Activated naive CD4-positive, alpha-beta T cell treated with anti-CD3 and anti-CD28 coated beads for 36 hours (primary cell): ENCODE measurements at places on chromosomes 7 and 10. TPM values are rescaled to one million over a fixed set of nuclear protein-coding genes. Genes with fewer than 3 reads are reported as not detected.
A peak's percentile ranks its signal among the peaks of the same experiment; 100 is the strongest.

CDK13 gene
- total RNA-seq, result 28.1 TPM

MMP21 gene
- not detected for total RNA-seq

ERVW-1 gene
- not detected for total RNA-seq

CTAGE4 gene
- 2.2 TPM for total RNA-seq

DNA sequence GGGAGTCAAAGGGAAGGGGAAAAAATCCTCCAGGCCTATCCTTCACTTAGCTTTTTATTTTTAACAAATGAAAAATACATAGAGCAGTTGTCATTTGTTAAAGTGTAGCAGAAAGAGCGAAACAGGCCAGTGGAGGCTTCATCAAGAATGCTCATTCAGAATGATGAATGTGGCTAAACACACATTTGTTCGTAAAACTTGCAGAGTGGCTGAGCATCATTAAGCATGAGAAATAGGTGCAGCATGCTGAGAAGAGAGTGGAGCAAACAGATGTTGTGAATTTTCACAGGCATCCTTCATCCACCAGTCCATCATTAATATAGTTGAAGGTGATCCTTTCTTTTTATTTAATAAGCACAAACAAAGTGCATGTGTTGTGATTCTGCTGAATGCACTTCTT, 407.6 kb downstream of the LRMDA start:
- H3K27ac ChIP-seq, result no peak overlapping the region
- no peak for DNase-seq
- no peaks in the 10 kb centered on the region for H3K4me1 ChIP-seq
- peaks cover 7% of the 10 kb centered on the region for H3K27me3 ChIP-seq
- H3K36me3 ChIP-seq, result no peaks in the 10 kb centered on the region

- peaks cover 54% of the 10 kb centered on the region for H3K4me1 ChIP-seq
- H3K36me3 ChIP-seq, result peaks cover 82% of the 10 kb centered on the region
- no peak for DNase-seq
- peak overlapping the region; percentile 28 for H3K27ac ChIP-seq
- H3K4me3 ChIP-seq, result no peak overlapping the region
- H3K27me3 ChIP-seq, result no peaks in the 10 kb centered on the region
Measured at GRCh38 chr10:62010366-62010765, 108.9 kb downstream of the ARID5B start.

DNA sequence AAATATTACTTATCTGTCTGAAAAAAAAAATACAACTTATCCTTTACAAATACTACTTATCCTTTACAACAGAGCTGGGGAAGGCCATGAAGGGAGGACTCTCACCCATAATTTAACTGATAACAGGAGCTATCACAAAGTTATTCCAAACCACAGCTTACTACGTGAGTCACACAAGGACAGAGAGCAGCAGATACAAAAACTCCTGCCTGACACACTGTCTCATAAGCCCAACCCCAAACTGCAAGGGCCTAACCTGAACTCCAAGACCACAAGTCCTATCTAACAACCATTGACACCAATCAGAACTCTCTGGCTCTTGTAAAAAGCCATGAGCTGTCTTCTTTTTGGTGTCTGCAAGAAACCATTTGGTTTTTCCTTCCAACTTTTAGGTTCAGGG, 28.5 kb upstream of the CXCL12 start:
- DNase-seq, result no peak
- no peaks in the 10 kb centered on the region for H3K4me1 ChIP-seq
- H3K27ac ChIP-seq, result no peak overlapping the region
- peaks cover 23% of the 10 kb centered on the region for H3K27me3 ChIP-seq
- no peaks in the 10 kb centered on the region for H3K36me3 ChIP-seq

DNA sequence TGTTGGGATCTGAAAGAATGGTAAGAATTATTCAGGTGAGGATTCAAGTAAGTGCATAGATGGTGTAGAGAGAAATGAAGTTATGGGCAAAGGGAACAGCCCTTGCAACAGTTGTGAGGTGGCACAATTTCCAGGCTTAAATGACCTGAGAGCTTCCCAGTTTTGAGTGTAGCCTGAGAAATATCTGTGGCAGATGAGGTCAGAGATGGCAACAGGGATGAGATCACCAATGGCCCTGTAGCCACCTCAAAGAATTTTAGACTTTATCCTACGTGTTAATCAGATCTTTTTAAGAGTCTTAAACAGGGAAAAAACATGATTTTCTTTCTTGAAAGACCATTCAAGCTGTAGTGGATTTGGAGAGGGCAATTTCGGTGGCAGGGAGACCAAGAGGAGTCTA, 1.9 kb upstream of the NRF1 start:
- H3K27ac ChIP-seq, result peak overlapping the region; percentile 98
- no peaks in the 10 kb centered on the region for H3K27me3 ChIP-seq
- H3K4me3 ChIP-seq, result peak overlapping the region; percentile 97

DNA sequence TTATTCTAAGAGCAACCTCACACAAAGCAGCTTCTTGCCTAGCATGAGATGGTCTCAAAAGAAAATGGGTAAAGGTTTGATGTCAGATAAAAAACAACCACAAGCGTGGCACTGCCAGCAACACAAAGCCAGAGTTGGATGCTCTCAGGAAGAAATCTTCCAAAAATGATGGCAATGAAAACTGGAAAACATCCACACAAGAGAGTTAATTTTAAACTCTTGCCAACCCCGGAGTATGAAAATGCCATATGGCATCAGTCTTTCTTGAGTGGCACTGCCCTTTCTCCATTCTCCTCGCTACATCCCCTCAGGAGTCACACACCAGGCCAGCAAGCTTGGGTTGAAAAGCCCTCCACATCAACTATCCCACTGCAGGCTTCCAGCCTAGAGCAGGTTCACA, 41.0 kb downstream of the CADPS2 start:
- no peak overlapping the region for H3K4me3 ChIP-seq
- no peak overlapping the region for H3K27ac ChIP-seq

DNA sequence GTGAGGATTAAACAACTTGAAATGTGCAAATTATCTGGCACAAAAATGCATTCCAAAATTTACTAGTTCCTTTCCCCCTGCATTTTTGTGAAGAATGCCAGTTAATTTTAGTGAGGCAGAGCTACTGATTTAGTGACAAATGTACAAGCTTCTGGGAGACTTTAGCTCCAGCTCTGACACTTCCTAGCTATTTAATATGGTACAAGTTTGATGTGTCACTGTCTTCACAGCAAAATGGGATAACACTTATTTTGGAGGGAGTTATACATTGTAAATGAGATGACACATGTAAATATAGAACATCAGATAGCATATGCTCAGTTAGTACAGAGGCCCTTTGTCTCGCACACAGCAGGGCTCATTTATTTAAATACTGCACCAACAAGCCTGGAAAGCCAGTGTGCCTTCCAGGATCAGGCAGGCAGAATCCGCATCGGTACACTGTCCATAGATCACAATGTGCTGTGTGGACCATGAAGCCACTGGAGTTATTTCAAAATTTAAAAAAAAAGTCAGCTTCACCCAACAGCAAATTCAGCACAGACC, 48.7 kb downstream of the ELMO1 start:
- no peak overlapping the region for H3K27ac ChIP-seq
- DNase-seq, result no peak
- no peaks in the 10 kb centered on the region for H3K27me3 ChIP-seq
- H3K4me1 ChIP-seq, result peaks cover 65% of the 10 kb centered on the region

GRCh38 chr7:28070297-28071055, 110.1 kb downstream of the JAZF1 start:
- no peaks in the 10 kb centered on the region for H3K36me3 ChIP-seq
- H3K4me3 ChIP-seq, result no peak overlapping the region
- no peak for DNase-seq
- no peaks in the 10 kb centered on the region for H3K27me3 ChIP-seq
- no peaks in the 10 kb centered on the region for H3K4me1 ChIP-seq

GRCh38 chr10:6507311-6507710, 72.8 kb downstream of the PRKCQ start:
- H3K27ac ChIP-seq, result peak overlapping the region; percentile 90
- peaks cover 73% of the 10 kb centered on the region for H3K4me1 ChIP-seq
- H3K27me3 ChIP-seq, result no peaks in the 10 kb centered on the region
- H3K4me3 ChIP-seq, result peak overlapping the region; percentile 7

GRCh38 chr10:85317827-85318226, 989.4 kb downstream of the CCSER2 start:
- no peak overlapping the region for H3K27ac ChIP-seq
- no peak overlapping the region for H3K4me3 ChIP-seq
- no peaks in the 10 kb centered on the region for H3K36me3 ChIP-seq
- peaks cover 3% of the 10 kb centered on the region for H3K27me3 ChIP-seq

DNA sequence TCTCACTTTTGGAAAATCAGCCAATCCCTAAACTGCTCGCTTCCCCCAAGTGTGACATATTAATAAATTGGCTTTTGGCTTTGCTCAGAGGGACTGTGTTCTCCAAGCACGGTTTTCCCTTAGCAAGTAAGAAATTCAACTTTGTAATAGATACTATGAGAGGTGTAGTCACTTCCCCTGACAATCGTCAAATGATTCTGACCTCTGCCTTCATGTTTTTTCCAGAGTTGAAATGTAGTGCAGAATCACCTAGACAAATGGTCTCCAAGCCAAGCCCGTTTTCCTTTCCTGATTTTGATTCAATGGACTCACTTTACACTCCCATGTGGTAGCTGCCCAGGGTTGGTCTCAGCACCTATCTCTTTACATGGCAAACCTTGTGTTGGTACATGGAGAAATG, 99.1 kb downstream of the ARL4A start:
- H3K4me1 ChIP-seq, result no peaks in the 10 kb centered on the region
- no peaks in the 10 kb centered on the region for H3K36me3 ChIP-seq
- no peak overlapping the region for H3K27ac ChIP-seq
- H3K27me3 ChIP-seq, result no peaks in the 10 kb centered on the region
- no peak for DNase-seq

DNA sequence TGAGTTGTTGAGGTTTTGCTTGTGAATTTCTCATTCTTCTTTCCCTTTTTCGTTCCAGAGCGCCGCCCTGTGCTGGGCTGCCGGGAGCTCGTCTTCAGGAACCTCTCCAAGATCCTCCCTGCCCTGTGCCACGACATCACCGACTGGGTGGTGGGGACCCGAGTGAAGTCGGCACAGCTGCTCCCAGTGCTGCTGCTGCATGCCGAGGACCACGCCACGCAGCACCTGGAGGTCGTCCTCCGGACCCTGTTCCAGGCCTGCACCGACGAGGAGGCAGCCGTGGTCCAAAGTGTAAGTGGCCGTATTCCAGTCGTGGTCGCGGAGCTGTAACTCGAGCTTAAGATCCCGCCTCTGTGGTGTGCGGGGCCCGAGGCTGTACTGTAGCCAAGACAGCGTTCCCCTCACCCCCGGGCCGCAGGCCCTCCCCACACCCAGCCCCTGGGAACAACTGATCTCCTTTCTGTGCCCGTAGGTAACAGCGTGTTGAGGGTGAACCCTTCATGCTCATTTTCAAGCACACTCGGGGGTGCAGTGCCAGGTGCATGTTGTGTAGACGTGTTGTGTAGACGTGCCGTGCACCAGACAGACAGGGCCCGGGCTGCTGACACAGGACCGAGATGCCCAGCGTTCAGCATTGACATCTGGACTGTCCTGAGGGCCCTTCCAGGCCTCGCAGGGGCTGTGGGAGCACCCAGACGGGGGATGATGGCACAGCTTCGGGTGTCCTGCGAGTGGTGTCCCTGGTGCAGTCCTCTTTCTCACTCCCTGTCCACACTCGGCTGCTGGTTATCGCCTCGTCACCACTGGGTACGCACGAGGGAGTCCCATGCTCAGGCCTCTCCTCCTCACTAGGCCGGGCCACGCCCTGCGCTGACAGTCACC, 27.7 kb upstream of the PRKAR1B start:
- H3K36me3 ChIP-seq, result peaks cover 40% of the 10 kb centered on the region
- H3K4me1 ChIP-seq, result no peaks in the 10 kb centered on the region
- no peak overlapping the region for H3K27ac ChIP-seq
- DNase-seq, result no peak

- H3K4me3 ChIP-seq, result no peak overlapping the region
- H3K27ac ChIP-seq, result no peak overlapping the region
- no peaks in the 10 kb centered on the region for H3K4me1 ChIP-seq
- no peaks in the 10 kb centered on the region for H3K36me3 ChIP-seq
- H3K27me3 ChIP-seq, result peaks cover 15% of the 10 kb centered on the region
Measured at GRCh38 chr7:41769162-41769561, 66.3 kb upstream of the INHBA start.

DNA sequence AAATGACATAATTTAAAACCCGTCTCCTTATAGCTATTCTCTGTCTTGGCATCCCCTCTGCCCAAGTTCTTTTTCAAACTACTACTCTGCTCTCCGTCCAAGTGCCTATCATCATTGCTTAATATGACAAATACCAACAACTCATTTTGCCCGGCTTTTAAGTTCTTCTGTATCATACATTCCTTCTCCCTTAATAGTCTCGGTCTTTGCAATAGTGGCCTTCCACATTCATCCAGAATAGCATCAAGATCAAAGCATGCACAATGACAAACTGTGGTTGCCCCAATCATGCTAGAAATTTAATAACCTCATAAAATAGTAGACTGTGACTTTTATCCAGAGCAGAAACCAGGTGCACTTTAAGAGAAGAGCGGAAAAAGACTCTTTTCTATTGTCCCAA, 198.9 kb downstream of the ETV1 start:
- no peak overlapping the region for H3K27ac ChIP-seq
- DNase-seq, result no peak
- H3K4me3 ChIP-seq, result no peak overlapping the region
- no peaks in the 10 kb centered on the region for H3K36me3 ChIP-seq
- H3K27me3 ChIP-seq, result no peaks in the 10 kb centered on the region

DNA sequence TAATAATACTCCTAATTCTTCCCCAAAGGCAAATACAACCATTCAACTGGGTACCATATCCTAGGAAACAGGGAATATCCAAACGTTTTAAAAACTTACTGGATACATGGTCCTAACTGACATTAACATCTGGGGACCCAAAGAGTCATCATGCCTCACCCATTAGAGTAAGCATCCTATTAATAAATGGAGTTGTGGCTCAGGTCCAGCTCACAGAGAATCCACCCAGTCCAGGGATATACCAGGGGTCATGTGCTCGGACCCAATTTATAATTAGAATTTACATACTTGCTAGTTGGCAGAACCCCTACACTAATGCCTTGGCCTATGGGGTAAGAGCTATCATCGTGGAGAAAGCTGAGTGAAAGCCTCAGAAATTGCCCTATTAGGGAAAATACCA, 670.0 kb downstream of the XPNPEP1 start:
- H3K4me1 ChIP-seq, result no peaks in the 10 kb centered on the region
- H3K27ac ChIP-seq, result no peak overlapping the region
- H3K4me3 ChIP-seq, result no peak overlapping the region
- H3K36me3 ChIP-seq, result no peaks in the 10 kb centered on the region
